Sciatic nerve (tissue), 2 donors: ENCODE measurements at places on chromosomes 6 and 20.

- no peak for DNase-seq
Measured at GRCh38 chr20:16732506-16733152, 2.8 kb downstream of the SNRPB2 start.

DNA sequence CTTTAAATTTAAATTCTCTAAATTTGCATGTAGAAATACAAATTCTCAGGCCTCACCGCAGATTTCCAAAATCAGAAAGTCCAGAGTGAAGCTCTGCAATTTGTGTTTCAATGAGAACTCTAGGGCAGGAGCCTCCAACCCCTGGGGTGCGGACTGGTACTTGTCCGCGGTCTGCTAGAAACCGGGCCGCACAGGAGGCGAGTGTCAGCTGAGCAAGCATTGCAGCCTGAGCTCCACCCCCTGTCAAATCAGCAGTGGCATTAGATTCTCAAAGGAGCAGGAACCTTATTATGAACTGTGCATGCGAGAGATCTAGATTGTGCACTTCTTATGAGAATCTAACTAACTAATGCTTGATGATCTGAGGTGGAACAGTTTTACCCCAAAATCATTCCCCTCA is 203.0 kb upstream of the PCSK2 start:
- no peak for DNase-seq

DNA sequence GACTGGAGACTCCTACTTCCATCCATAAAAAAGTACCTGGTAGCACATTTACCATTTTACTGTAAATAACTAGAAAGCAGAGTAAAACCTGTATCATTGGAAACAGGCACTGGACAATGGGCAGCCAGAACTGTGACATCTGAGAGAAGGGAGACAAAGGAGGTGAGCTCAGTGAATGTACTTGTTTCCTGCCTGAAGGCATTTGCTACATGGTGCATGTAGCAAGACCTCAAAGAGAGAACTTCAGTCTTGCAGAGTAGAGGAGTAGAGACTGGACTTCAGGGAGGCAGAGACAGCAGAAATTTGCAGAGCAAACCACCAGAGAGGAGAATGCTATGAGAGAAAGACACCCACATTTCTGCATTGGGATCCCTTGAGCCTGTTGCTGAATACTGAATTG is 171.0 kb upstream of the CCN2 start:
- no peak for DNase-seq

GRCh38 chr6:108652375-108652774 is 91.7 kb downstream of the FOXO3 start:
- DNase-seq, result no peak

- DNase-seq, result no peak
Measured at GRCh38 chr6:32432050-32432450, 7.6 kb upstream of the HLA-DRA start.

DNA sequence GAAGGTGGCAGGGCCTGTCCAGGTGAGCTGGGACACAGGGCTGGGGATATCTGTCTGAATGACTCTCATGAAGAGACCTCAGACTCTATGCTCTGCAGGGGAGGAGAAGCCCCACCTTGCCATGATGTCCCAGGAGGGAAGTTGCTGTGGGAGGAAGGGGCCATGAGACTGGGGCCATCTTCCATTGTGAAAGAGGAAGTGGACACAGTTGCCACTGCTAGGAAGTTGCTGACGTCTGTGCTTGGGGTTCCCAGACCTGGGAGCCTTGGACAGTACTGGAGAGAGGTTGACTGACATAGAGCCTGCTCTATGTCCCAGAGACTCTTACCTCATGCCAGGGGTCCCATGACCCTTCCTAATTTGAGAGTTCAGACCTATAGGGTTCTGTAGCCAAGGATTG is 24.5 kb downstream of the SIRPB1 start:
- no peak for DNase-seq

DNA sequence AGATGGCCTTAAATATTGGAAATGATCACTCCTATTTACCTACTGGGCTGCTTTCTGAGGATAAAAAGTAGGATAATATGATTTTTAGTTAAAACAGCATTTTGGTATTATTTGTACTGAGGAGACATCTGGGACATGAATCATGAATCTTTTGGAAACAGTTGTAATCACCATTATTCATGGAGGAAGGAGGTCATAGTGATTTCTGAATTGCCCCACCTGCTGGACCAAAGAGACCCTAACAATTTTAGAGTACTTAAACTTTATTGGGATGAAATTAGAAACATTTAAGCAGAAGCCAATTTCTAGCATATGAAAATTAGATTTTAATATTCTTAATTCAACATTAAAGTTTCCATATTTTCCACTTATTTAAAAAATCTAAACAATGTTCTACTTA is 108.4 kb upstream of the SIM1 start:
- no peak for DNase-seq

GRCh38 chr6:80541181-80541580 is 434.7 kb downstream of the BCKDHB start:
- no peak for DNase-seq

GRCh38 chr6:146543940-146544615 is 445 bp downstream of the RAB32 start:
- peak; percentile 71 for DNase-seq

DNA sequence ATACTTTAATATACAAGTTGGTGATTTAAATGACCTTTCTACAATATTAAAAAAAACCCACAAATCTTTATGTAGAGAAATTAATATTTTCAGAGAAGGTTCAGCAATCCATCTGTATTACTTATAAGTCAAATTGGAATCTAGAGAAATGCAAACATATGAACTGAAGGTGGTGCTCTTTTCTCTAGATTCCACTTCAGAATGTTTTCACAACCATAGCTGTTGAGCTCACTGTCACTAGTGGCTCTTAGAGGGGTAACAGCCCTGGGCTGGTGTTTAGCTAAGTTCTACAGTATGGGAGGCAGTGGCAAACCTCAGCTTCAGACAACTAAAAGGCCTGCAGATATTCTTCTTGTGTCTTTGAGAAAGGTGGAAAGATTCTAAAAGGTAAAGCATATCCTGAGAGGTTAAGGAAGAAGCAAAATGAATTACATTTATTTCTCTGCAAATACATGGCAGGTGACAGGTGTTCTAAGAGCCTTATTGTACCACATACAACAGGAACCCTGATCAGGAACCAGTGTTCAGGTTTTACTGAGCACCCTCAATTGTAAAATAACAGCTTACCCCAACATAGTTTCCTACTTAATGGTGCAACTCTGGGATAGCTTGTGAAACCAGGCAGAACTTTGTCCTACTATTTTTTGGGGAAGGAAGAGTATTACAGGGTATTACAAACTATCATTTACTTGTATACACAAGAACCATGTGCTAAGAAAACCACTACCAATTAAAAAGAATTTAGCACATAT is 56.6 kb upstream of the SAMHD1 start:
- no peak for DNase-seq

DNA sequence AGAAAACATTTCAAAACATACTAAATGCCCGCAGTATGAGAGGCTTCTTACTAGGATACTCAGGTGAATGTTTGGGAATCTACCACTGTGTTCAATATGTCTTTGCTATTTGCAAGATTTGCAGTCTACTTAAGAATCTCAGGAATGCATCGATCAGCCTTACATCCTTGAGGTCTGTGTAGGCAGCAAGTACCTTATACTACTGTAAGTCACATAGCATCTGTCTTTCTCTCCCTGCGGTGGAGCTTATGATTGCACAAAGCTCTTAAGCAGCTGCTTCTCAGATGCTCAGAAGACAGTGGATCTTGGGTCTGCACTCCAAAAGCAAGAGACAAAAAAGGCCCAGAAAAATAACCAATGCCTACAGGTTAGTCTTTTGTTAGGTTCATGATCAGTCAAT is 21.4 kb downstream of the PCSK2 start:
- DNase-seq, result no peak

GRCh38 chr6:31958412-31958740 is 395 bp downstream of the NELFE start:
- no peak for DNase-seq

DNA sequence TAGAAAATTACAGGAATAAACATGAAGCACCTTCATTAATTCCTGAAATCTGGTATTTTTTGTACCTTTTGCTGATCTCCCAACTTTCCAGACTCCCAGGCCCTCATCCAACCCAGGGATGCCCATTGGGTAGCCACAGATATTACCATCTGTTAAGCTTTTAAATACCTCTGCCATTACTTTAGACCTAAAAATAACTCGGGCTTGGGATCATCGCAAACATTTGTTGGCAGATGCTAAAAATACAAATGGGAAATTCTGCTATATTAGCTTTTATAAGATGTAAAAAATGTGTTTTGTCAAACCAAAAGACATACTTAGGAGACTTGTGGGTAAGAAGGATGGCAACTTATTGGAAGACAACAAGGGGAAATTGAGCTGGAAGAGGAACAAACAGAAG is 376.1 kb downstream of the CENPW start:
- DNase-seq, result no peak

- no peak for DNase-seq
Measured at GRCh38 chr6:163825033-163825432, 410.5 kb downstream of the QKI start.

- DNase-seq, result no peak
Measured at GRCh38 chr6:129785756-129786135, 75.4 kb downstream of the TMEM244 start.

- DNase-seq, result no peak
Measured at GRCh38 chr20:43911066-43911465, 3.6 kb upstream of the TOX2 start.

- no peak for DNase-seq
Measured at GRCh38 chr20:53748821-53749421, 155.3 kb upstream of the ZNF217 start.

- DNase-seq, result no peak
Measured at GRCh38 chr6:14896475-14896874, 349.4 kb upstream of the JARID2 start.

GRCh38 chr20:46979603-46980241 is 85.1 kb downstream of the EYA2 start:
- no peak for DNase-seq

GRCh38 chr6:3013486-3013885 is 13.8 kb downstream of the NQO2 start:
- DNase-seq, result peak; percentile 59

- DNase-seq, result peak; percentile 40
Measured at GRCh38 chr6:170052991-170053821, 237.7 kb downstream of the DLL1 start.

- DNase-seq, result no peak
Measured at GRCh38 chr6:527989-528673, 128.8 kb downstream of the HUS1B start.
